ENCODE measurements at places on chromosomes 2 and 18.

GRCh38 chr18:33664241-33664874 is 86.3 kb downstream of the ASXL3 start:
- DNase-seq: no peak

GRCh38 chr2:68452158-68452900 is 14.8 kb downstream of the FBXO48 start:
- DNase-seq: no peak

- DNase-seq: no peak
Observed at GRCh38 chr2:233354971-233355574, 779 bp downstream of the DGKD start.

DNA sequence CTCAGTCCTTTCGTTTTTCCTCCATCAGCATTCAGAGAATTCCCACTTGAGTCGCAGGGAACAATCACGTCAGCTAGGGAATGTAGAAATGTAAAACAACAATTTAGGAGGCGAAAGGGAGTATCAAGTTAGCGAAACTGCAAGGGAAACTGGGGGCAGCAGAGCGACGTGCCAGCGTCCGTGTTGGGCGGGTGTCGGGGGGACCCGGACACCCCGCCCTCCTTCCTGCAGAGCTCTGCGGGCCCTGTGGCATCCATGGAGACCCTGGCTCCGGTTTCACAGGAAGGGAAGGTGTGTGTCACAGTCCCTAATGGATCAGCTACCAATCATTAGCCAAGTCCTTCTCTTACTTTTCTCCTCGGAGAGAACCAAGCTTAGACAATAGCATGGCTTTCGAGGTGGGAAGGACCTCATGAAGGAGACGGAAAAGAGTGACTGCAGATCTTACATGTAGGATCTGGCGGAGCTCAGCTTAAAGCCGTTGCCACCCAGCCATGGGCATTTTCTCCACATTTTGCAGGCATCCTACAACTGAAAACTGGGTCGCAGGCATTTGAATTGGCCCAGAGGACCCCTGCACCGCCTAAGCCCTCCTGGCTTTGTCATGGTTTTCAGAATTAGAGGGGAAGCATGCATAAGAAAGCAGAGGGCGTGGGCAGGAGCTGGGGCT is 33.7 kb downstream of the SOX11 start:
- no peak for DNase-seq

- DNase-seq: no peak
Observed at GRCh38 chr2:46449700-46450099, 29.7 kb upstream of the TMEM247 start.

GRCh38 chr2:113218283-113219091 is 44.7 kb downstream of the PSD4 start:
- DNase-seq: no peak

DNA sequence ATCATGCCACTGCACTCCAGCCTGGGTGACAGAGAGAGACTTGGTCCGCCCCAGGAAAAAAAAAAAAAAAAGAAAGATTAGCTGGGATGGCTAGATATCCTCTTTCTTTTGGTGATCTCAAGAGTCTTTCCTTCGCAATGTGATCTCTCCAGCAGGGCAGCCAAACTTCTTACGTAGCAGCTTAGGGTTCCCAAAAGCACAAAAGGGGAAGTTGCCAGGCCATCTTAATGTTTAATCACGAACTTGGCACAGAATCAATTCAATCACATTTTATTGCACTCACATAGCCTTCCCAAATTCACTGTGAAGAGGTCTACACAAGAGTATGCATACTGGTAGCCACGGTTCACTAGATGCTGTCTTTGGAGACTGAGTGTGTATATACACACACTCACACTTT is 53.1 kb downstream of the VIL1 start:
- no peak for DNase-seq

GRCh38 chr18:12744103-12744502 is 41.3 kb downstream of the PSMG2 start:
- DNase-seq: no peak

GRCh38 chr18:24530630-24531111 is 70.2 kb downstream of the HRH4 start:
- no peak for DNase-seq

- DNase-seq: no peak
Observed at GRCh38 chr2:116669782-116670181, 1144.7 kb upstream of the DDX18 start.

GRCh38 chr18:75213611-75214331 is 3.2 kb downstream of the TSHZ1 start:
- DNase-seq: no peak

DNA sequence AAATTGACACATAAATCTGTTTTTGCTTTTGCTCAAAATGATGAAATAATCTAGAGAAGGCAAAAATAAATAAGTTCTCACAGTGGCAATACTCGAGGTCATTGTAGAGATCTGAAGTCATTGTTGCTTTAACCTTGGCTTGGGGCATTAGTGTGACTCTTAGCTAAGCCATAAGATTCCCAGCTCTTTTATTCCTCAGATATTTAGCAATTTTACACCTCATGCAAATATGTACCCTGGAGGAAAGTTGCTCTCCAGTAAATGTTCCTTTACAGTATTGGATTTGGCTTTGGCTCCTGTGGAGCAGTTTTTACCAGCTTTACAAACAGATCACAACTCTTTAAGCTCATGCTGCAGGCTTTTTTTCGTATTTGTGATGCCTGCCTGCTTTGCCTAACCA is 134.2 kb upstream of the NABP1 start:
- no peak for DNase-seq

- DNase-seq: no peak
Observed at GRCh38 chr18:59721931-59722330, 24.7 kb upstream of the CCBE1 start.

DNA sequence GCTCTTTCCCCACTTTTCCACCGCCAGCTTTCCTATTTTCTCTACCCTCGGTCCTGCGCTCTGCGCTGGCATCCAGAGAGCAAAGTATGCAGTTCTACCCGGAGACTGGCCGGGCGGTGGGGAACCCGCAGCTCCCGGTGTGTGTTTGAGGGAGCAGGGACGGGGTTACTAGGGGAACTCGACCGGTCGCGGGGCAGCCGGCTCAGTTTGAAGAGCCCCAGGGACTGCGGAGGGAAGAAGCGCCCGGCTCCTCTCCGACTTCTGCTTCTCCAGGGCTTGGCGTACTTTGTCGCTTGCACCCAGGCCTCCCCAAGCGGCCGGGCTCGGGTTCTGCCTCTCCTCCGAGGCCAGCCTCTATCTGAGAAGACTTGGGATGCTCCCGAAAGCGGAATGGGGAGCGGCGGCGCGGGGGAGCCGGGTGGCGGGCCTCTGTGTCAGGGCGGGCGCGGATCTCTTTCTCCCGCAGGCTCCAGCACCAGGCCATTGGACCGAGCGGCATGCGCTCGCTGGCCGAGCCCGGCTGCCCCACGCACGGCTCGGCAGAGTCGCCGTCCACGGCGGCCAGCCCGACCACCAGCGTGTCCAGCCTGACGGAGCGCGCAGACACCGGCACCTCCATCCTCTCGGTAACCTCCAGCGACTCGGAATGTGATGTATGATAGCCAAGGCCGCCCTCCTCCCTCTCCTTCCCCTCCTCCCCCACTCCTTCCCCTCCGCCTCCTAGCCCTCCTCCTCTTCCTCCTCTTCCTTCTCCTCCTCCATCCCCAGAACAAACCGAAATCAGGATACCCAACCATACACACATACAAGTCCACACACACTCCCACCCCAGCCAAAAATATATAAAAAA is 2.8 kb downstream of the SIX3 start:
- no peak for DNase-seq

- no peak for DNase-seq
Observed at GRCh38 chr2:100248971-100249370, 73.3 kb downstream of the LONRF2 start.

GRCh38 chr18:71371951-71372605 is 1083.2 kb downstream of the SOCS6 start:
- DNase-seq: no peak

GRCh38 chr2:38160516-38160915 is 84.6 kb upstream of the CYP1B1 start:
- no peak for DNase-seq

- DNase-seq: no peak
Observed at GRCh38 chr2:20618886-20619521, 31.9 kb downstream of the HS1BP3 start.

DNA sequence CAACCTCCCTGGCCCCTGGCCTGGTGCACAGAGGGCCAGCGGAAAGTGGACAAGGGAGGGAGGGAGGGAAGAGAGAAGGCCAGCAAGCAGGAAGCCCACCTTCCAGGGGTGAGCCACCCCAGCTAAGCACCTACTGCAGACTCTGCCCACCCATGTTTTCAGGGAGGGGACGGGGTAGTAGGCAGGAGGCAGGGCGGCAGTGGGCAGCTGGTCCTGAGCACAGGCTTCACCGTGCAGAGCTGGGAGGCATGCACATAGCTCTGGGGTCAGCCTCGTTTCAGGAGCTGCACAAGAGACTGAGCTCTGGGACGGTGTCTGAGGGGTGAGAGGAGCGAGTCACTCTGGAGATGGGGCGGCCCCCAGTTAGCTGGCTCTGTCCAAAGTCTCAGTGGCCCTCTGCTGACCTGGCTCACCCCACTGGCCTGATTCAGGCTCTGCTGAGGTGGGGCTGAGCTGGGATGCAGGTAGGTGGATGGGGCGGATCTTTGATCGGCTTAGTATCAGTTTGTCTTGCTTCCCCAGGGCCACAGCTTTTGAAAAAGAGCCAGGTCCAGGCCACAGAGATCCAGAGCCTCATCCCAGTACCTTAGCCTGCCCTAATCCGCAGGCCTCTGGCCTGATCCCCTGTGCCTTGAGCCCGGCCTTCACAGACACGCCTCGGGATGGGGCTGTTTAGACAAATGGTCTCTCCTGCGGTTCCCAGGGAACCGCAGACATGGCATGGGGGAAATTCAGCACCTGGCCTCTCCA is 3.7 kb downstream of the NMUR1 start:
- no peak for DNase-seq

- no peak for DNase-seq
Observed at GRCh38 chr18:59500765-59501164, 141.7 kb upstream of the LMAN1 start.

DNA sequence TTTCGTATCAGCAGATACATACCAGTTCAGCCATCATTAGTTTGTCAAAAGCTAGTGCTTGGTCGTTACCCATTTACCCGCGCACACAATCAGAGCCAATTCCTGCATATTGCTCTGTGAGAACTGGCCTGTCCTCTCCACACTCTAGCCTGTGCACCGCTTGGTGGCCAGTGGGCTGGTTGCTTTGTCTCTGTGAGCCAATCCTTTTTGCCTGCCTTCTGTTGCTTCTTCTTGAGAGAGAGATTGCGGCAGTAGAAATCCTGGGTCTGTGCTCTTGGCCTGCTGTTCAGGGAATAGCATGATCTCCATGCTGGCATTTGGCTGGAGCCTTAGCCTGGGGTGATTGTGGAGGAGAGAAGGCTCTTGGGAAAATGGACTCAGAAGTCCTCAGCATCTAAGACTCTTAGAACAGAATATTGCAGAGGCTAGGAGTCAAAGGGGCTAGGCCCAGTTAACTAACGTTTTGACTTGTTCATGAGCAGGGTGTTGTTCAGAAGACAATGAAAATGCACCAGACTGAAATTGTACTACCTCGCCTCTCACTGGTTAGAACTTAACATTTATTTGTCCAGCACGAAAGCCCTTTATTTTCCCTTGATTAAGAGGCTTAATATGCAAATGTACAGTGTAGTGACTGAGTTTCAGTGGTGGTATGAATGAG is 37.1 kb downstream of the MAP4K4 start:
- DNase-seq: no peak

- no peak for DNase-seq
Observed at GRCh38 chr2:224369028-224369632, 32.8 kb downstream of the FAM124B start.

GRCh38 chr2:113872201-113872600 is 17.7 kb upstream of the ACTR3 start:
- no peak for DNase-seq

- no peak for DNase-seq
Observed at GRCh38 chr18:51757255-51757924, 559.9 kb upstream of the MEX3C start.

Data from stimulated activated CD4-positive, alpha-beta T cell treated with anti-CD3 and anti-CD28 coated beads, TNF-alpha, amount 100 ng/mL, for 24 hours (primary cell).